Stimulated activated CD4-positive, alpha-beta T cell treated with anti-CD3 and anti-CD28 coated beads, Interleukin-2, amount 100 ng/mL, for 4 hours (primary cell): ENCODE measurements at places on chromosomes 16 and 17.

- DNase-seq, result no peak
Observed at GRCh38 chr17:53837131-53837530, 14.4 kb downstream of the KIF2B start.

GRCh38 chr17:77281904-77282367, 141.2 kb downstream of the SEC14L1 start:
- DNase-seq, result no peak

GRCh38 chr16:28933171-28933570, 1.4 kb downstream of the CD19 start:
- DNase-seq, result no peak

DNA sequence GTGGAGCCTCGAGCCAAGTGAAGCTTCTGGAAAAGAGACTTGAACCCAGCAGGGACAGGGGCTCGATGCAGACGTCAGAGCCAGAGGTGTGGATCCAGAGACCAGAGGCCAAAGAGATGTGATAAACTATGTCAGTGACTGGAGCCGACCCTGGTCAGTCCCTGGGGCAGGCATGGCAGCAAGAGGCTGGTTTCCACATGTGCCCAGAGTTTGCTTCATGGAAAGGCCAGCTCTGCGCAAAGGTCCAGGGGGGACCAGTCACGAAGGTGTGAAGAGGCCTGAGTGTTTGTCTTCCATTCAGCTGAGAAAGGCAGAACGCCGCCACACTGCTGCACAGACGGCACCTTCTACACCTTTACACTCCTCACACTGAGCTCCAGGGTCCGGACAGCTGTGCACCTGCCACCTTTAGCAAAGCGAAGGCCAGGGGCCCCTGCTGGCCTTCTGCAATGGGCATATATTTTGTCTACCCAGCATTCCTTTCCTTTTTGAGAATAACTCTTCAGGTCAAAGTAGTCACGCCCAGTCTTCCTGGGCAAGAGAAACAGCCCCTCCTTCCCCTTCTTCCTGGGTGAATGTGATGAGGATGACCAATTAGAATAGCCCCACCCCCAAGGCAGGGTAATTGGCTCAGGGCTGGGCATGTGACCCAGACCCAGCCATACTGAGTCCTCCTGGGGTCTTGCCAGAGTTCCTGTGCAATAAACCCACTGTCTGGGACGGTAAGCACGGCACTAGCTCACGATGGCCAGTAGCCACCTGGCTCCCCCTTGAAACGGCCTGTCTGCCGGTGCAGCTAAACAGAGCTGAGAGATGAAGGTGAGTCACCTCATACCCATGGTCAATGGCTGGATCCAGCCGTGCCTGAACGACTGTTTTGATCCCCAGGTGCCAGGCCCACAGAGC, 2.3 kb upstream of the RPH3AL start:
- DNase-seq, result no peak

DNA sequence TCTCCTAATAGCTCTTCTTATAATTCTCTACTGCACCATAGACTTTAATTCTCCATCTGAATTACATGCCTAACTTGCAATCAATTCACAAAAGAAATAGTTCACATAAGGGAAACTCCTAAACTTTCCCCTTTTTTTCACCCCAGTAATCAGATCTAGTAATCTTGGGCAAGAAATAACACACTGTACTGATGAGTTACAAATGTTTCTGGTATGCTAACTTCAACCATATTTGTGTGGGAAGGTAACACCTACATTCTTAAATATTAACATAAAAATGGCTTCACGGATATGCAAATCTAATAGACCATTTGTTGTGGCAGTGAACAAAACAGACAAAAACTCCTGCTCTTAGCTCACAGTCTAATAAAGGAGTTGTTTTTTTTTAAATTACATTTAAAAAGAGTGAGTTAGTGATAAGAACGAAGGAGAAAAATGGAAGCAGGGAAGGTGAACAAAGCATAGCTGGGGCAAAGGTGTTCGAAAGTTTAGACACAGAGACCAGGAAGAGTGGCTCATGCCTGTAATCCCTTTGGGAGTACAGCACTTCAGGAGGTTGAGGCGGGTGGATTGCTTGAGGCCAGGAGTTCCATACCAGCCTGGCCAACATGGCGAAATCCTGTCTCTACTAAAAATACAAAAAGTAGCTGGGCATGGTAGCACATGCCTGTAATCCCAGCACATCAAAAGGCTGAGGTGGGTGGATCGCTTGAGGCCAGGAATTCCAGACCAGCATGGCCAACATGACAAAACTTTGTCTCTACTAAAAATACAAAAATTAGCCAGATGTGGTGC, 34.8 kb downstream of the CMTM3 start:
- DNase-seq, result no peak

DNA sequence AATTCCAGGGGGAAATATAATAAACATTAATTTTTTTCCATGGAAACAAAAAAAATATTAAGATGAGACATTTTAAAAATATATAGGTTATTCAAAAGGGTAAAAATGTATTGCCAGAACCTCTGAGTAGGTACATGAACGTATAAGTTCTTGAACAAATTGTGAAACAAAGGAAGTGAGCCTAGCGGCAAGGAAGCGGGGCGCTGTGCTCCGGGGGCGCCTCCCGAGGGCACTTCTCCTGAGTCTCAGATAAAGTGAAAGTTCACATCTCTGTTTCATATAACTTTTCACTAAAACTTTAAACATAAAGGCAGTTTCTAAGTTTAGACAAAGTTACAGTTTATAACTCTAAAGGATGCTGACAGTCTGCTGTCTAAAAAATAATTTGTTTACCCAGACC, 52.3 kb downstream of the TNRC6C start:
- peak; percentile 12 for DNase-seq

GRCh38 chr17:56096026-56096810, 57.1 kb upstream of the ANKFN1 start:
- DNase-seq, result no peak

- DNase-seq, result no peak
Observed at GRCh38 chr16:77662246-77662645, 60.1 kb upstream of the NUDT7 start.

DNA sequence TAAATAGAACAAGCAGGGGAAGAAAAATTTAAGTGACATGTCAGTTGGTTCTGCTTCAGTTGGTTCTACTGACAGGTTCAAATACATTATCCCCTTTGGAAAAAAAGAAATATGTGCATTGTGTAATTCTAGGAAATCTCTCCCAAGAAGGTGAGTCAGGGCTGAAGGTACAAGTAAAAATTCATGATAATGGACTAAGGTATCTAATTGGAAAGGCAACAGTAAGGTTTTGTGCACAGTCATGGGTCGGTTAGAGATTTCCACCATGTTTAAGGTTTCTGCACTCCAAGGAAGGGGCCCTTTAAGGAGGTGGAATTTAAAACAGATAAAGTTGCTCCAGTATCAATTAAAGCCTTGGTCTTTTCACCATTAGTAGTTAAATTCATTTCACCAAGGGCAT, 17.9 kb upstream of the B4GALNT2 start:
- no peak for DNase-seq

DNA sequence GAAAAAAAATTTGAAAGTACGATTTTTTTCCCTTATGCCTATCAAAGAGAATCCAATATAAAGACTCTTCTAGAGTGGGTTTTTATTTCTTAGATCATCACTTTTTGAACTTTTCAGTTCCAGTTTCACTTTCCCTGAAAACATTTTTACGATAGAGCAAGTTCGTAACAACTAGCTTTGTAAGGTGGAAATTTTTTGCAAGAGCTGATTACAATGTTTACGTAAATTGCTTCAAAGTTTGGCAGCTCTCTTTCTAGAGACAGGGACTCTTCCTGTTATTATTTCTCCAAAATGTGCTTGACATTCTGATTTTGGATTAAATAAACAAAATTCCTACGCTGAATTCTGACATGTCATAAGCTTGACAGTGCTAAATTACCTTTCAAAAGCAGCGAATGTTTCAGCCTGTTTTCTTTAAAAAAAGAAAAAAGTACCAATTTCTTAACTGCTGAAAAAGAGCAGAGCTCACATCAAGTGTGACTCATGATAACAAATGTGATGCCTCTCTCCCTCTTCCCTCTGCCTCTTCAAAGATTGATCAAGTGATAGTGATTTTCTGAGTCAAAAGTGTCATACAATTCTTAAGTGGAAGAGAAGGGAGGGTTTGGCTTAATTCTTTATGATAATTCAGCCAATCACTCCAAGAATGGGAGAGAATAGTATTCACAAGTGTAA, 175.2 kb downstream of the KCNJ2 start:
- DNase-seq, result no peak

- no peak for DNase-seq
Observed at GRCh38 chr17:29041571-29041970, 1.4 kb upstream of the PIPOX start.
